NCI-H2081 treated with DMSO at 0.1 percent for 48 hours (cell line): ENCODE measurements at places on chromosomes 5 and 9.

DNA sequence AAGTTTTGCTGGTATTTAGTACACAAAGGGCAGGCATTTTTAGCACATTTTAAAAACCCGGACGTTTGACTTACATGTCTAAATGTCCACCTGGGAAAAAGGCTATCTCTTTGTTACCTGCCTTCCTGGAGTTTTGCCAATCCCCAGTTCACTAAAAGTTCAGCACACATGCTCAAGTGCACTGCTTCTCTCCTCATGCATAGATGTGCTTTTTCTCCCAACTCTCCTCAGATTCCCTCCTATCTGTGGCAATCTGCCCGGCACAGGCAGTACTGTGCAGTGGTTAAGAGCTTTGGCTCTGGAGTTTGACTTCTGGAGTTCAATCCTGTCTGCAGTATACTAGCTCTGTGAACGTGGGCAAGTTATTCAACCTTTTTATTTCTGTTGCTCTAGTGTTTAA is 8.3 kb upstream of the CCNO start:
- DNase-seq = no peak

GRCh38 chr5:113271015-113271414 is 163.8 kb downstream of the TSSK1B start:
- no peak for DNase-seq

DNA sequence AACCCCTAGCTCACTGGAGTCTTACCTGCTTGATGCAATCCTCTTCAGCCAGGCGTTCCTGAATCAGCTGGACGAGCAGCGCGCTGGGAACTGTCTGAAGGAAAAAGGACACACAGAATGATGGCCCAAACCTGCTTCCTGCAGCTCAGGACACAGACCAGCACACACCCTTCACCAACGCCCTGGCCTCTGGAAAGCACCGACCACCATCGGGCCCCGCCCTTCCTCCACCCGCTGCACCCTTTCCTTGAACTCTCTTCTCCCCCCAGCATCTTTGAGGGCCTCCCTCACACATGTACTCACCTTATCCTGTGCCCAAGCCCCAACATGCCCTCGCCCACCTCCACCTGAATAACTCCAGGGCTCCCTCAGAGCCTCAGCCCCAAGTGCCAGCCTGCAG is 23.3 kb downstream of the AK8 start:
- DNase-seq = no peak

- no peak for DNase-seq
Measured at GRCh38 chr5:150069672-150070627, 16.4 kb downstream of the CSF1R start.

DNA sequence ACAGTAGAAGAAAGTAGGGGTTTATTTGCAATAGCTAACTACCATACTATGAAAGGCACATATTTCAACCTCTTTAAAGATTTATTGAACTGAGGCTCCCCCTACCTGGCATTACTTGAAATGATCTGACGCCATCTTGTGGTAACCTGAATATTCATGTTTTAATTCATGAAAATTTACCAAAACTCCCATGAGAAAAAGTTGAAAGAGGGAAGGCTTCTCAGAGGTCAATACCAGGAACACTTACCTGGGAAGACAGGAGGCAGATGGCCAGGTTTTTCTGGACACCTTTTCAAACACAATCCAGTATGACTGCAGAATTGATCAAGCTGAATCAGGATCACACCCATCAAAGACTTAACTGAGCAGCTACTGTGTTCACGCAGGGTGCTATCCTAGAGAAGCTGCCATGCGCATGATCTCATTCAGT is 9.4 kb downstream of the PRELID2 start:
- DNase-seq = no peak

DNA sequence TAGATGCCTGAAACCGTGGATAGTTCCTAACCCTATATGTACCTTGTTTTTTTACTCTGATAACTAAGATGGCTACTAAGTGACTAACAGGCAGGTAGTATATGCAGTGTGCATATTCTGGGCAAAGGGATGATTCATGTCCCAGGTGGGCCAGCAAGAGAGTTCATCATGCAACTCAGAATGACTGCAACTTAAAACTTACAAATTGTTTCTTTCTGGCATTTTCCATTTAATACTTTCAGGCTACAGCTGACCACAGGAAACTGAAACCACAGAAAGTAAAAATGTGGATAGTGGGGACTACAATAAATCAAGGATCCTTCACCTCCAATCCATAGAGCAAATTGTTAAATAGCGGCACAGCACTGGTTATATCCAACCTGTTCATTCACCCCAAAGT is 30.7 kb upstream of the VCAN start:
- no peak for DNase-seq

DNA sequence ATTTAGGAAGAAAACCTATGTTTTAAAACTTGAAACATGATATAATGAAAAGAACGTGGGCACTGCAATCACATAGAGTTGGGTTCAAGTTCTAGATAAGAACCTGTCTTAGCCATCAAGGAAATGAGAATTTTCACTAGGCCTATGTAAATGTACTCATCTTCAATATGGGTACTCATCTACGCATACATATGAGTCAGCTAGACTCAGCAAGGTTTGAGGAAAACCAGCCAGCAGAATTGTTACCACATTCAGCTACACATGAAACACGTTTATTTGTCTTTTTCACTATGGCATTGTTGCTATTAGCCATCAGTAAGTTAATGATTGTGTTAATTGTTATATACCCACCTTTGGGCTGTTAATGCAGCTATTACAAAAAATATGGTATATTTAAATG is 146.3 kb downstream of the CHSY3 start:
- no peak for DNase-seq

DNA sequence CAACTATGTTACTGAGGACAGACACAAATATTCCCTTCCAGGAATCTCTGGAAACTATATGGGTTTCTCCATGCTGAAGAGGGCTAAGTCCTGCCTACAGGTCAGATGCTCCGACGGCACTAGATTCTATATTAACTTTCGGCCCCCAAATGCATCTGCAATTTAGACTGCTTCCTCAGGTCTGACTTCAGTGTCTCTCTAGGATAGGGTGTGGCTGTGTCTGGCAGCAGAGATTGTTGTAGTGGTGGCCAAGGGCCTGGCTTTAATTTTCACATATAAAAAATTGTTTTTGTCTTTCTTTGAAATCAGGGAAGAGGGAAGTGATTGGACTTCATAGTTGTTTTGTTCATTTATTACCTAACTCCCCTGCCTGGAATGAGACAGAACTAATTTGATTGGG is 101.8 kb downstream of the PJA2 start:
- no peak for DNase-seq

DNA sequence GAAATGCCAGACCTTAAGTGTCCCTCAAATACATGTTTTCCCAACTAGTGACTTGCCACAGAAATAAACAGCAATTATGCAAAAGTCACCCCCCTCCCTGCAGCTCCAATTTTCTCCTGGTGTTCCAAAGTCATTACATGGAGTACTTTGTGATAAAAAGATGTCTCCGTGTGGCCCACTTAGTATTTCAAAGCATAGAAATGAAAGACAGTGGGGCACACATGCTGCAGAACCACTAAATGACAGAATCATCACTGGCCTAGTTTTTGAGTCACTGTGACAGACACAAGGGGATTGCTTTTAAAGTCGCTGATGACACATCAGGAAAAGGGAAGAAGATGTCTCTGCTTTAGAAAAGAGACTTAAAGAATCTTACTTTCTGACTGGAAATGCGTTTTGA is 323.4 kb downstream of the PSAT1 start:
- no peak for DNase-seq

- DNase-seq = no peak
Measured at GRCh38 chr5:3157214-3157613, 405.7 kb upstream of the IRX2 start.

DNA sequence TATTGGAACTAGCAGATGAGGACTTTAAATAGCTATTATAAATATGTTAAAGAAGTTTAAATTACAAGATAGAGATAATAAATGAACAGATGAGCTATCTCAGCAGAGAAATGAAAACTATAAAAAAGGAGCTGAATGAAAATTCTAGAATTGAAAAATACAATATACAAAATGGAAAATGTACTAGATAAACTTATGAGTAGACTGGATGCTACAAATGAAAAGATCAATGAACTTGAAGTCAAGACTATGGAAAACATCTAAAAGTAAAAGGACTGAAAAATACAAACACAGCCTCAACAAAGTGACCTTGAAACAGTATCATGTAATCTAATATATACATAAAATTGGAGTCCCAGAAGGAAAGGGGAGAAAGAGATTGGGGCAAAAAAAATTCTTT is 10.7 kb upstream of the PDLIM4 start:
- DNase-seq = no peak

DNA sequence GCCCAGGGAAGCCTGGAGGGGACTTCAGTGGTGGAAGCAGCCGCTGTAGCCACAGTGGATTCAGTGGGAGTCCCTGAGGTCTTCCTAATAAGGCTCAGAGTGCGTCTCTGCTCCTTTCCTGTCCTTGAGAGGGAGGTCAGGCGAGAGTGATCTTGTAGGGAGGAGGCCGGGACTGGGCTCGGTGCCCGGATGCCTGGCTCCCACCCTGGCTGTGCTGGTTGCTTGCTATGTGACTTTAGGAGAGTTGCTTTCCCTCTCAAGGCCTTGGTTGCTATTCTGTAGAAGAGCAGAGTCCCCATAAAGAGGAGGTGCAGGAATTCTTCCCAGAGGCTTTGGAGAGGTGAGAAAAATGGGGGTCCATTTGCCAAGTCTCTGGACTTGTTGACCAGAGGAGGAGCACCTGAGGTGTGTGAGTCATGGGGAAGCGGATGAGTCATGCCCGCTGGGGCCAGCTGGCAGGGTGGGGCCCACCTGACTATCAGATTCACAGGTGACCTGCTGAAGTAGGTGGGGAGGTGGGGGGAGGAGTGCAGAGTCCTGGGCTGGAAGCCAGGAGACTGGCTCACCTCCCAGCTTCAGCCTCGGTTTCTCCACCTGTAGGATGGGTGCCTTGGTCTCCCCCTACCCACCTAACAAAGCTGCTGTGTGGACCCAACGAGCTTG is 13.8 kb downstream of the GSN start:
- DNase-seq = no peak

- DNase-seq = no peak
Measured at GRCh38 chr5:109865637-109866036, 175.9 kb downstream of the MAN2A1 start.

DNA sequence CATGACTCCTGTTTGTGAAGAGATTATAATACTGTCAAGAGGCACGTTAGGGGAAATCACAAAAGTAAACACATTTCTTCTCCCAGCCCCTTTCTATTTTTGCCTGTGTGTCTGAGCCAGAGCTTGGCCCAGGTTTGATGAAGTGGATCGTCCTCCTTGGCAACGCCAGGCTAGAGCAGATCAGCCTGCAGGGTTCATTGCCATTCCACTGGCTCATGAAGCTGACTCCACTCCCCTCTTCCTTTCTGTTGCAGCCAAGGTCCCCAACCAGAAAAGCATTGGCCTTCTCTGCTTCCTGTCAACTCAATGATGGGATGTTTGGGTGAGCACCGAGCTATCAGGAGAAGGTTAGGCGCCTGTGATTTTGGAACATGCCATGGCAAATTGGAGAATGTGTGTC is 3.3 kb downstream of the ADRB2 start:
- no peak for DNase-seq

- no peak for DNase-seq
Measured at GRCh38 chr5:133322743-133323142, 270.9 kb downstream of the HSPA4 start.

- DNase-seq = no peak
Measured at GRCh38 chr9:72932619-72933018, 20.2 kb downstream of the ALDH1A1 start.

GRCh38 chr5:121862801-121863200 is 11.1 kb downstream of the FTMT start:
- DNase-seq = no peak

DNA sequence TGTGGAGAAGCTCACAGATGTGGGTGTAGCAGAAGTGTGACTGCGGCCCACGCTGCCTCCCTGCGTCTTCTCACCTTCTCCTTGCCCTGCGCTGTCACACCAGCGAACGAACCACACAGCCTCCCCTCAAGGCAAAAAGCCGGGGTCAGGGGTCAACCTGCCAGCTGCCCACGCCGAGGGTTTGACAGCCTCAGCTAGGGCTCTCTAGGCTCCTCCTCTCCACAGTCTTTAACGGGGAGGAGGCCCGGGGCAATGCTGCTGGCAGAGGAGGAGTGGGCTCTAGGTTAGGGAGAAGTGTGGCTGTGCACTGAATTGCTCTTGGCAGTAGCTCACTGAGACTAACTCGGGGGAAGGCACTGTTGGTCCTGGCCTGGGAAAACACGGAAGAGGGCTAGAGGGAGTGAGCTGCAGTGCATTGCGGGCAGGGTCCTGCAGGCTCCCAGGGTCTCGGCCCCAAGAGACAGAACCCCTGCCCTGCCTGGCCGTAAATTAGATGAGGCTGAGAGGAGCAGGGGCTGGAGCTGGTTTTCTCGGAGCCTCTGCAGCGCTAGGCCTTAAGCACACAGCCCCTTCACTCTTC is 4.2 kb upstream of the TRIM52 start:
- DNase-seq = no peak

- DNase-seq = peak; percentile 12
Measured at GRCh38 chr5:95727764-95728191, 3.4 kb upstream of the RHOBTB3 start.

GRCh38 chr5:114957384-114957783 is 212.3 kb downstream of the TRIM36 start:
- DNase-seq = no peak

- no peak for DNase-seq
Measured at GRCh38 chr9:135221951-135222631, 134.6 kb downstream of the OLFM1 start.

- no peak for DNase-seq
Measured at GRCh38 chr5:7493081-7493480, 97.1 kb downstream of the ADCY2 start.

DNA sequence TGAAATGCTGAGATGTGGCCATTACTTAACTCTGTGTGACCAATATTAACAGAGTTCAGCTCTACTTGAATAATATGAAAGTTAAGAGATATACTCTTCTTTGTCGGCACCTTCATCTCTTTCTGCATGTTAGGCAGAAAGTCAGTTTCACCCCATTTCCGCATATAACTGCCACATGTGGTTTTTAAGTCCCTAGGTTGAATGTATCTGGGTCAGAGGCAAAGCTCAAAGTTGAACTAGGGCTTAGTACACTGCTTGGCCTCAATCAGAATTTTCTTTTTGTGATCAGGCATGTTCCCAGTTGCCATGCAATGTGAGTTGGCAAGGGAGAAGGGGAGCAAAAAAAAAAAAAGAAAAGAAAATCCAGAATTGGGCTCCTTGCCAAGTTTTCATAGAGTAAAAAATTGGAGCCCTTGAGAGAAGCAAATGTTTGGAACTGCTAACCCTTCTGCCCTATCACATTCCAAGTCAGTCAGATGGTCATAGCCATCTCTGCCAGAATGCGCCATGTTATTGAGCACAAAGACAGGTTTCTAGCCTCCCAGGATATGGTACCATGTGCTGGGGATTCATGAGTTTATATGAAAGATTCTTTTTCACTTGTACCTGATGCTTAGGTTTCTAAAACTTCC is 251.2 kb upstream of the RORB start:
- no peak for DNase-seq

DNA sequence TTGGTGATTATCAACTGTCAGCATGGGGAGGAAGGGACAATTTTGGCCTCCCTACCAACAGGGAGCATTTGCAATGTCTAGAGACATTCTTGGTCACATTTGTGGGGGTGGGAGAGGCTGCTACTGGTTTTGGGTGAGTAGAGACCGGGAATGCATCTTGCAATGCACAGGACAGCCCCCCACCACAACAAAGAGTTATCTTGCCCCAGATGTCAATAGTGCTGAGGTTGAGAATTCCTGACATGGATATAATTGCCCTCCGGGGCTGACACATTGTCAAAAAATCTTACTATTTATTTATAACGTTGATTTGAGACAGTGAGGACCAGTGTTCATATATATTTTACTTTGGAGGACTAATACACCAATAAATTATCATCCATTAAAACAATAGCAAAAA is 316.1 kb downstream of the PSAT1 start:
- no peak for DNase-seq

GRCh38 chr9:14906644-14907359 is 3.4 kb downstream of the FREM1 start:
- DNase-seq = no peak
